ENCODE measurements at places on chromosomes 12 and 14. TPM values are rescaled to one million over a fixed set of nuclear protein-coding genes. Genes with fewer than 3 reads are reported as not detected.
A peak's percentile ranks its signal among the peaks of the same experiment; 100 is the strongest.

Gene ISM2
- not detected for total RNA-seq

Gene TMEM30B
- total RNA-seq = 69.2 TPM

Gene NKX2-1
- total RNA-seq = not detected

DNA sequence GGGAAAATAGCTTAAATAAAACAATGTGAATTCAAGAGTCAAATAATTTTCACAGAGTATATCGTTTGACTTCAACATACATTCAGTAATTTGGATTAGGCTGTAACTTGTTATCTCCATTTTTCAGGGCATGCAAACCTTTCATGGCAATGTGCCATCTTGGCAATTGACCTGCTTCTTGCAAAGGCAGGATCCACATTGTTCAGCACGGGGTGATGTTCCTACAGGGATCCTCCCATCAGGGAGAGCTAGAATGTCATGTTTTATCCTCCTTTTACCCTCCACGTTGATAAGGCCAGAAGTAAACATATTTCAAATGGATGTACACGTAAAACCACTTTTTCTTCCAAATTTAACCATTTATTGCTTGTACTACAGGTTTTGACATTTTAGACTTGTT lies 314.4 kb downstream of the GALC start:
- DNase-seq = no peak

DNA sequence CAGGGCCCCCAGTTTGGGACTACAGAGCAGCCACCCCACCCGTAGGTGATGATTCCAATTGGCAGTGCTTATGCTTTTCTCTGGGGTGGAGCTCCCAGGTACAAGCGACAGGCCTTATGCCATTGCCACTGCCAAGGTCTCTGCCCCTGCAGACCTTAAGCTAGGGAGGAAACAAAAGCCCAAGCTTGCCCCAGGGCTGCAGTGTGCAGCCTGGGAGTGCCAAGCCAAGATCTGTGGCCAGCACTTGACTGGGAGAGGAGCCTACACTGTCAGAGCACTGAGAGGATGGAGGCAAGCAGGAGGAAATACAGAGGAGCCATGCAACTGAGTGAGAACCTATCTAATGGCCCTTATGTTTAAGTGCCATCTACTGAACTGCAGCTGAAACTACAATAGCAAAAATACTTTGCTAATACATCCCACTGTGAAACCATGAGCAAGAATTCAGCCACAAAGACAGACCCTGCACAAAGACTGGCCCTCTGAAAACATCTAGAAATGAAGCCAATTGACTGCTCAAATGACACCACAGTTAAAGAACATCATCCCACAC lies 17.7 kb upstream of the ASCL1 start:
- DNase-seq = no peak

DNA sequence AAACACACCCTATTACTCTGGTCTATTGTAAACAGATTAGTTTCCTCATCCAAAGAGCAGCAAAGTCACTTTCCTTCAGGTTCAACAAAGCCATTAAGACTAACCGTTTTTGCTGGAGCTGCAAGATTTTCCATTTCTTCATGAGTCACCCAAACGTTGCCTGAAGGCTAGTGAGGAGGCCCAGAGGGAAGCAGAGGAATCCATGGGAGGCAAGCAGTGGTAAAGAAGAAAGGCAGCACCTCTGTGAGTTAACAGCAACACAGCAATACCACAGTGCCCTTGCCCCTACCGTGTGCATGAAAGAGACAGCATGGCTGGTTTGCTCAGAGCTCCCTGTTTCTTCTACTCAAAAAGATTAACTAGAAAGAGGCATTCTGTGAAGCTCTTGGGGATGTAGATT lies 206.3 kb downstream of the ACSS3 start:
- DNase-seq = no peak

- DNase-seq = peak; percentile 58
Measured at GRCh38 chr14:48936362-48936761, 649.8 kb downstream of the RPS29 start.

- DNase-seq = no peak
Measured at GRCh38 chr12:87930627-87931026, 98.6 kb downstream of the C12orf50 start.

GRCh38 chr14:23077962-23078361 lies 17.0 kb downstream of the ACIN1 start:
- no peak for DNase-seq

DNA sequence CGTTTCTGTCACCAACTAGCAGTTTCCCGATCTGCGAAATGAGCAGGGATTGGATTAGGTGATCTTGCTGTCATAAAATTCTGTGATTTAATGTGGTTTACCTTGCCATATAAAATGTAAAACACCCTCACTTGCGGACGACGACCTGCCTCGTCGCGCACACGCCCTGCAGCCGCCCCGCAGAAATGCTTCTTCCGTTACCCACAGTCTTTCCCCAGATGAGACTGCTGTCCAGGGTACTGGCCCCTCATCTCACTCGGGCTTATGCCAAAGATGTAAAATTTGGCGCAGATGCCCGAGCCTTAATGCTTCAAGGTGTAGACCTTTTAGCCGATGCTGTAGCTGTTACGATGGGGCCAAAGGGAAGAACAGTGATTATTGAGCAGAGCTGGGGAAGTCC lies 17.7 kb upstream of the FOXJ2 start:
- DNase-seq = no peak

- DNase-seq = no peak
Measured at GRCh38 chr12:114439261-114439683, 33.3 kb upstream of the TBX5 start.

- DNase-seq = peak; percentile 78
Measured at GRCh38 chr14:68780358-68781160, 12.3 kb downstream of the ZFP36L1 start.

Gene PDZRN4
- 2.9 TPM for total RNA-seq

Gene NFYB
- total RNA-seq = 16.5 TPM

Gene LTA4H
- 74.4 TPM for total RNA-seq

- DNase-seq = no peak
Measured at GRCh38 chr14:69392481-69392880, 5.6 kb downstream of the ERH start.

- DNase-seq = peak; percentile 13
Measured at GRCh38 chr14:100855256-100855930, 29.5 kb downstream of the MEG3 start.

Gene TAS2R20
- total RNA-seq = 3.5 TPM

- DNase-seq = no peak
Measured at GRCh38 chr12:82593901-82594396, 92.8 kb upstream of the TMTC2 start.

DNA sequence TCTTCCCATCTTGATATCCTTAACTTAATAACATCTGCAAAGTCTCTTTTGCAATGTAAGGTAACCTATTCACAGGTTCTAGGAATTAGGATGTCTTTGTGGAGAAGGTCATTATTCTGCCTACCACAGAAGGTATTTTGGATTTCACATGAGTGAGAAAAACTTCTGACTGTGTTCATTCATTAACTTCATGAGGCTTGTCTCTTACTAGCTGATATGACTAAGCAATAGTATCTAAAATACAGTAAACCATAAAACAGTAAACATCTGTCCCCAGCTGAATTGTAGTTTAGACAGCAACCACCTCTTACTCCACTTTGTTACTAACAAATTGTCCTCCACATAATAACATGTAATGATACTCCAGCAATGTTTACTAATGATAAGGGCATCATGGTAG lies 198.1 kb downstream of the SEC23A start:
- no peak for DNase-seq

DNA sequence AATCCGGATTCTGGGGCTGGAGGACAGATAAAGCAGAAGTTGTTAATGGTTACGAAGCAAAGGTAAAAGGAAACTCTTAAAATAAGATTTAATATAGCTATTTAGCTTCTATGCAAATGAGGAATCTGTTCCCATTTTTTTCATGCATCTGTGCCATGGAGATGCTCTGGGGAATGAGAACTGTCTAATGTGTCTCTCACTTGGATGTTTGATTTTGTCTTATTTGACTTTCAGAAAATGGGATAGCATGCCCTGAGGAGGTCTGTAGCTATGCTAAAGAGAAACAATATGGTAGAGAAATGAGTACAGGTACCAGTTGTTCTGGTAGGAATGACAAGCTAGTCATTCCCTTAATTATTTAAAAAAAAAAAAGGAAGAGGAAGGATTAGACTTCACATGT lies 24.3 kb downstream of the C12orf76 start:
- DNase-seq = no peak

- DNase-seq = no peak
Measured at GRCh38 chr12:107503887-107504885, 181.4 kb upstream of the PWP1 start.

Gene EXOC5
- 20.6 TPM for total RNA-seq

Gene WNT5B
- 0.94 TPM for total RNA-seq

DNA sequence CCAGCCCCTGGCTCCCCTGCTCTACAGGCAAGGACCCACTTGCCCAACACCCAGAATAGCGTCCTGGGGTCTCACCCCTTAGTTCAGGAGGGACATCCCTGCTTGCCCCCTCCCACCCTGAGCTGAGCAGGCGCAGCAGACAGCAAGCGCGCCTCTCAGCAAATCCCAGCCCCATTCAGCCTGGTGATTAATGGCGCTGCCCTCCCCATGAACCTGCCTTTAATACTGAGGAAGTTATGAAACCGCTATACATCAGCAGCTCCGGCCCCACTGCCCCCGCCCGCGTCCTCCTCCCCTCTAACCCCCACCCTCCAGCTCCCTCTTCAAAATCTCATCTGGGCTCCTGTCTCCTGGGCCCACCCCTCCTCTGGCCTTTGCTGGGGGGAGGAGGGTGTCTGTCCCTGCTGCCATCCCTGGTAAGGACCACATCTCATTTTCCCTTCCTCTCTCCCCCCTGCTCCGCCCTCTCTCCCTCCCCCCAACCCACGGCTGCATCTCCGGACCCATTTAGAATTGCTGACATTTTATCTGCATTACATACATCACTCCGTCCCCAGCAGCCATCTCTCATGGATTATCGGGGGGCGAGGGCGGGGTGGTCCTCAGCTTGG lies 7.1 kb upstream of the SMUG1 start:
- DNase-seq = peak; percentile 31

Gene RD3L
- not detected for total RNA-seq

DNA sequence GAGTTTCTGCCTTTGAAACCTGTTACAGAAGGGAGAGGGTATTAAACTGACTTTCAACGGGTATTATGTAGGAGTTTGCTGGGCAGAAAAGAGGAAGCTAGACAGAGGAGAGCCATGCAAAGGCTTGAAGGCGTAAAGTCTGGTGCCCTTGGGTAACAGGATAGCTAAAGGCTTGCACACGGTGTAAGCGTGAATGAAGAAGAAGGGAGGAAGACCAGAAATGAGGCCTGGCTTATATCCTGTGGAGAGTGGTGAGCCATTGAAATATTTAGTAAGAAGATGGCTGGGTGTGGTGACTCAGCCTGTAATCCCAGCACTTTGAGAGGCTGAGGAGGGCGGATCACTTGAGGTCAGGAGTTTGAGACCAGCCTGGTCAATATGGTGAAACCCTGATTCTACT lies 22.6 kb downstream of the SUDS3 start:
- no peak for DNase-seq

Gene KRT73
- total RNA-seq = not detected

Gene BEGAIN
- 1.6 TPM for total RNA-seq

DNA sequence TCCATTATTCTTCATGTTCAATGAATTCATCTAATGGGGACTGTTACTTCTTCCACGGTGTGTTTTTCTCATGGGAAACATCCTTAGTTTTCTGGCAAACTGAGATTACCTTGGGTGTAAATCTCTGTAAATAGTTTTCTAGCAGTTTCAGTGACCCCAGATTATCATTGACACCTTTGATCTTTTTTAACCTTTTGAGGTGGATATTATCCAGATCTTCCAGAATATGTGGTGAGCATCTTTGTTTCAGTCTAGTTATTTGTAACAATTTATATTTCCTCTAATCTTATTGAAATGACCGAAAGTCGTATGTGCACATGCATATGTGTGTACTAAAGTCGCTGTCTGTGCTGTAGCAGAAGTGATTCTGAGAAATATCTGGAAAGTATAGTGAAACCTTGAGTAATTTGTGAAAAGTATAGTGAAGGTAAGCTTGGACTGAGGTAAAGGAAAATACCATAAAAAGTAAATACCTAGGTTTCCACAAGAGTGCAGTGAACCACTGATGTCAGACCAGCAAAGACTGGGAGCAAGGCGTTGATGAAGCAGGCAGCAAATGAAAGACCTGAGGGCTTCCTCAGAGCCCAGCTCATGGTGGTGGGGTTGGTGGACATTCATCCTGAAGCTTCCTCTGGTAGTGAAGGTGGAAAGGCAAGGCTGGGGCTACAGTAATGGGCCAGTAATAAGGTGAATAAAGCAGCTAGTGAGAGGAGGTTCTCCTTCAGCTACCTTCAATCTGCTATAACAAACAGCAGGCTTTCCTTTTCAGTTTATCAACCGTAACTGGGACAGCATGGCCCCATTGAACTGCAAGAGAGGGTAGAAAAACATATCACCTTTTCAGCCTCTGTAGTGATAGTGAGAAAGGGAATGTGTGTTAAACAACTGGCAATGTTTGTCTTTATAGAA lies 480.2 kb upstream of the FBXO33 start:
- no peak for DNase-seq

DNA sequence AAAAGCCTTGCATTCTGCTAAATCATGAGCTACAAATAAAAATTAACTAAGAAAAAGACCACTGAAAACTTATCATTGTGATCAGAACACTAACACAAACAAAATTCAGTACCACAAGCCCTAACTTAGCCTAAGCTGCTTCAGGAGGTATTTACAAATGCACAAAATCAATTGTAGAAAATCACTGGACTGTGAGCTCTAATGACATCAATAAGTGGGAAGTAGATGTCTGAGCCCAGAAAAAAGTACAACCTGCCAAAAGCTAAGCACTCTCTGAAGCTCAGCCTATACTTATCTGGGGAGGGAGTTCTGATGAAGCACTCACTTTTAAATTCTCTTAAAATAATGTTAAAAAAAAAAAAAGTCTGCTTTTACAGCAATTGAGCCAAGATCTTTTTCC lies 92.9 kb downstream of the SLCO1B1 start:
- no peak for DNase-seq

DNA sequence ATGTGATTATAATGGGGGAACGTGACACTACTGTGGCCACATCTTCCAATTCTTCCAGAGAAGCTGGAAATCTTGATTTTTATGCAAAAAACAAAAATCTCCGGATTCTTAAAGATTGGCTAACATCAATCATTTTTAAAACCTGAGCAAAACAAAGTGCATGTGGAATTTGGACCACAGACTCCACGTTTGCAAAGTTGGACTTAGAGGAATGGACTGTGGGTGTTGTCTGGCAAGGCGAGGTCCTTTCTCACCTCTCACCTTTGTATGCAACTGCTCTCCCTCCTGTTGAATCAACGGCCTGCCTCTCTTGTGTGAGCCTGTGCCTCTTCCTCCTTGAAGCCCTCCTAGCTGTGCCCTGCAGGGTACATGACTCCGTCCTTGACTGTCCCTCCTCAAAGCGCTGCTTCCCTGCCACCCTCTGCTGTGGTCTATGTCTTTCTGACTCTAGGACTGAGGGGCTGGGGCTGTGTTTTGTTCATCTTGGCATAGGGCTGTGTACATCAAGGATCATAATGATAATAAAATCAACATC lies 122.4 kb downstream of the PHETA1 start:
- DNase-seq = no peak

Measured in Peyer's patch (tissue), 4 donors.